AG20443 (cell line): ENCODE measurements at places on chromosomes 5 and 9.

- DNase-seq: no peak
Measured at GRCh38 chr5:133845271-133845670, 123.2 kb downstream of the C5orf15 start.

GRCh38 chr9:78462611-78463010, 165.7 kb downstream of the PSAT1 start:
- peak; percentile 18 for DNase-seq

DNA sequence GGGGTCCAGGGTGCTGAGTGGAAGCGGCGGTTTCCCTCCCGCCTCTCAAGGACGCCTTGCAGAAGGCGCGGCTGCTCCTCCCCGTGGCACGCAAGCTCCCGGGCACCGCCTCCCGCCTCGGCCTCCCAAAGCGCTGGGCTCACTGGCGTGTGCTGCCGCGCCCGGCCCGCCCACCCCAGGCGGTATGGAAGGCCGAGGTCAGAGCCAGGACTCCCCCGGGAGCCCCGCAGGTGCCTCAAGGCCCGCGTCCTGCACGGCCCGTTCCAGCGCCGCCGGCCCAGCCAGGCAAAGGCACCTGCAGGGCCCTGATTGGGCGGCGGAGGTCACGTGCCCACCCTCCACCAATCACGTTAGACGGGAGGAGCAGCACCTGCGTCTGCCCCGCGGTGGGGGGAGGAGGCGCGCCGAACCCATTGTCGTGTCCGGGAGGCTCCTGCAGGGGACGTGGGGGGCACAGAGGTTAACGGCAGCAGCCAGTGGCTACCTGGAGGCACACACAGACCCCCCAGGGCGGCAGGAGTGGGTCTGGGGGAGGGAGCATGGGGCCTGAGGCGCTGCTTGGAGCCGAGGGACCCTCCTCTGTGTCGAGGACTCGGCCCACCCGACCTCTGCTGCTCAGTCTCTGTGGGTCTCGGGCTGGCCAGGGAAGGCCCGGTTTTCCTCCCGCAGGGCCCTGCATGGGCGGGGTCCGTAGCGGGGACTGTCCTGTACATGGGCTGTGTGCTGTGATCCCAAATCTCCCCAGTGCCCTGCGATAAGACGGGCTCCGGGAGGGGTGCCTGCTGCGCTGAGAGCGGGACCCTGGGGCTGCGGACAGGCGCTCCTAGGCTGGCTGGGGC, 2.0 kb upstream of the LCN12 start:
- DNase-seq: peak; percentile 98

- DNase-seq: peak; percentile 47
Measured at GRCh38 chr5:173591056-173591514, 25.4 kb downstream of the BOD1 start.

- DNase-seq: peak; percentile 21
Measured at GRCh38 chr9:87650611-87651295, 75.2 kb upstream of the CTSL start.

DNA sequence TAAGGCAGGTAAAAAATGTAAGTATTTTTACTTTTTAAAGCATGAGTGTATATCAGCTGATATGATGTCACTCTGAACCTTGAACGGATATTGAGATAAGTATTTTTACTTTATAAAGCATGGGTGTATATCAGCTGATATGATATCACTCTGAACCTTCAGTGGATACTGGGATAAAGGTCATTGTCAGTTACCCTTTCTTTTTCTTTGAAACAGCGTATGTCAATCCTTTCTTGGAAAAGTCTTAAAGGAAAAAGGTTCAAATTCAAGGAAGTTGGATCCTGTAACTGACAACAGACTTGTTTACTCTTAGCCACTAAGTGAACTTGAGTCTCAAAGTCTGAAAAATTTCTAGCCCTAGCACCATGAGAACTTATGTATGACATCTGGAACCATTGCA, 61.7 kb upstream of the IFNK start:
- no peak for DNase-seq

DNA sequence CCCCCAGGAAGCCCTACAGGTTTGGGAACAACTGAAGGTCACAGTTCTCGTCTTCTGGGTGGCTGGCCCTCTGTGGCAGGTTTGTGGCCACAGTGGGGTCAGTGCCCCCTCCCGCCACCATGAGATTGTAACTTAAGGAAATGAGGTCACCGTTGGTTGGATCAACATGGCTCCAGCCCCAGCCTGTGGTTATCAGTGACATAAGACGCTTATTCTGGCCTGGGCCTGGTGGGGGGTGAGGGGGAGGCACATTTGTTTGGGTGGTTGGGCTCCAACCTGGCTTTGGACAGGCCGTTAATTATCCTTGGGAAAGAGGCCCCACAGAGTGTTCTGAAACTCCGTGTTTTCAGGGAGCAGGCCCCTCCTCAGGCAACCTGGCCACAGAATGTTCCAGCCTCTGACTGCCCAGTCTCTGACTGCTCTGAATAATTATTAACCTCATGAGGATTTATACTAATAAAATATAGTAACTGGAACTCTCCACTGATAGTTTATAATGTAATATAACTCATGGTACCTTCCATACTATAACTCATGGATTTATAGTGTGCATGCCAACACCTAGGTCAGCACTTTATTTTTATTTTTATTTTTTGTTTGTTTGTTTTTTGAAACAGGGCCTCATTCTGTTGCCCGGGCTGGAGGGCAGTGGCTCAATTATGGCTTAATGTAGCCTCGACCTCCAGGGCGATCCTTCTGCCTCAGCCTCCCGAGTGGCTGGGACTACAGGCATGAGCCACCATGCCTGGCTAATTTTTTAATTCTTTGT, 58.0 kb upstream of the RPL26L1 start:
- peak; percentile 53 for DNase-seq

- DNase-seq: no peak
Measured at GRCh38 chr5:2093859-2094615, 211.3 kb upstream of the IRX4 start.

- DNase-seq: peak; percentile 52
Measured at GRCh38 chr9:89961616-89962341, 357.0 kb downstream of the GADD45G start.

DNA sequence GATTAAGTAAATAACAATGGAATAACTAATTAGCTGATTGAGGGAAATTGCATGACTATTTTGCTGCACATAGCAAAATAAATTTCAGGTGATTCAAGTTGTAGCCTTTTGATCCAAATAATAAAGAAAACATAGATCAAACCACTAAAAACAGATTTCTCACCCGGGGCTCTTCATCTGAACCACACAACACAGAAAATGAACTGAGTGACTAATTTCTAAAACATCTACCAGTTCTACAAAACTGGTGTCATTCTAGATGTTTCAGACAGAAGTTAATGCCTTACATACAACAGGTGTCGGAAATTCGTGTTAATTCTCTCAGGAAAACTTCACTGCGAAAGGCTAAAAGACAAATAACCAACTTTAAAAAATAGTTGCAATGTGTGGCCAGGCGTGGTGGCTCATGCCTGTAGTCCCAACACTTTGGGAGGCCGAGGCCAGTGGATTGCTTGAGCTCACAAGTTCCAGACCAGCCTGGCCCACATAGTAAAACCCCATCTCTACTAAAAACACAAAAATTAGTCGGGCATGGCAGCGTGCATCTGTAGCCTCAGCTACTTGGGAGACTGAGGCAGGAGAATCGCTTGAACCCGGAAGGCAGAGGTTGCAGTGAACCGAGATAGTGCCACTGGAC, 6.9 kb downstream of the PROP1 start:
- no peak for DNase-seq

- no peak for DNase-seq
Measured at GRCh38 chr9:133954862-133955529, 37.1 kb downstream of the VAV2 start.

DNA sequence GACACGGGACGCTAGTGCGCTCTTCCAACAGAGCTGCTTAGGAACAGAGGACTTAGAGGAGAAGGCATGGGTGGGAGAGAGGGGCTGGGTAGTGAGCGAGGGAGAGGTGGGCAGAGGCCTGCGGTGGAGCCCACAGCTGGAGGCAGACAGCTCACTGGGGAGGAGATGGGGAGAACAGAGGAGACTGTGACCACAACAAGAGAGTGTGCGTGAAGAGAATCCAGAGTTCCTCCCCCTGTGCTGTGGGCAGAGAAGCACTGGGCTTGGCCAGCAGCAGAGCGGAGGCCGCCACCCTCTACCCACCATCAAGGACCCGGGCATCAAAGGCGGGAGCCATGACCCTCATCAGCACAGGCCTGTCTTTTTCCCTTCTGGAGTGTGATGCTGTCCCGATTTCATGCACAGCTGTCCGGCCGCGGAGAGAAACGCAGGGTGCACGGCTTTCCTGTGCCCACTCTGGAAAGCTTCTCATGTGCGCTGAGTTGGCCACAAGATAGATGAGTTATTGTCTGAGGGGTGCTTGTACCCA, 228.3 kb upstream of the IRX4 start:
- DNase-seq: peak; percentile 1

GRCh38 chr9:37836386-37836785, 35.8 kb downstream of the DCAF10 start:
- no peak for DNase-seq

- no peak for DNase-seq
Measured at GRCh38 chr9:15211815-15212495, 95.1 kb downstream of the TTC39B start.

GRCh38 chr9:135748676-135749075, 46.7 kb downstream of the KCNT1 start:
- no peak for DNase-seq

- DNase-seq: no peak
Measured at GRCh38 chr5:1009359-1010180, 968 bp downstream of the NKD2 start.

GRCh38 chr9:128551657-128552152, 682 bp upstream of the SPTAN1 start:
- no peak for DNase-seq

DNA sequence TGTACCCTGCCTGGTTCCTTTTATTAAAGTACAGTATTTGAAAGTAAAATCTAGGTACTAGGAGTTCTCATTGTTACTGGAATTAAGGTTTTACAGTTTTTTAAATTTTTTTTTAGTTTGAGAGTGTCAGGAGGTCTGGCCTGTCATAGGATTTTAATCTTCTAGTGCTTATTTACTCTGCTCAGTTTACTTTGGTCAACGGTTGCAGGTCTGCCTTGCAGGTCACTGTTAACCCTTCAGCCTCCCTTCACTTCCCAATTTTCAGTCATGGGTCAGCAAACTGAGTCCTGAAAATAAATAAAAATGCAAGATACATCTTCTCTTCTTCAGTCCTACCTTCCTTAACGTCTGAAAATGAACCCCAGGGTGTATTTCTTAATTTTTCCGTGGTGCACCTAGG, 18.8 kb upstream of the PTBP3 start:
- no peak for DNase-seq

DNA sequence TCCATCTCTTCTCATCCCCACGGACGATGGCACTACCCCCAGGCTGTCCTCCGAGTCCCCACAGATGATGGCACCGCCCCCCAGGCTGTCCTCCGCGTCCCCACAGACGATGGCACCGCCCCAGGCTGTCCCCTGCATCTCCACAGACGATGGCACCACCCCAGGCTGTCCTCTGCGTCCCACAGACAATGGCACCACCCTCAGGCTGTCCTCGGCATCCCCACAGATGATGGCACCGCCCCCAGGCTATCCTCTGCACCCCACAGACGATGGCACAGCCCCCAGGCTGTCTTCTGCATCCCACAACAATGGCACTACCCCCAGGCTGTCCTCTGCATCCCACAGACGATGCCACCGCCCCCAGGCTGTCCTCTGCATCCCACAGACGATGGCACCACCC, 57.4 kb upstream of the PTCH1 start:
- DNase-seq: no peak

GRCh38 chr5:162512935-162513565, 445.5 kb downstream of the GABRG2 start:
- no peak for DNase-seq

GRCh38 chr9:91839926-91840465, 110.0 kb downstream of the ROR2 start:
- DNase-seq: no peak

DNA sequence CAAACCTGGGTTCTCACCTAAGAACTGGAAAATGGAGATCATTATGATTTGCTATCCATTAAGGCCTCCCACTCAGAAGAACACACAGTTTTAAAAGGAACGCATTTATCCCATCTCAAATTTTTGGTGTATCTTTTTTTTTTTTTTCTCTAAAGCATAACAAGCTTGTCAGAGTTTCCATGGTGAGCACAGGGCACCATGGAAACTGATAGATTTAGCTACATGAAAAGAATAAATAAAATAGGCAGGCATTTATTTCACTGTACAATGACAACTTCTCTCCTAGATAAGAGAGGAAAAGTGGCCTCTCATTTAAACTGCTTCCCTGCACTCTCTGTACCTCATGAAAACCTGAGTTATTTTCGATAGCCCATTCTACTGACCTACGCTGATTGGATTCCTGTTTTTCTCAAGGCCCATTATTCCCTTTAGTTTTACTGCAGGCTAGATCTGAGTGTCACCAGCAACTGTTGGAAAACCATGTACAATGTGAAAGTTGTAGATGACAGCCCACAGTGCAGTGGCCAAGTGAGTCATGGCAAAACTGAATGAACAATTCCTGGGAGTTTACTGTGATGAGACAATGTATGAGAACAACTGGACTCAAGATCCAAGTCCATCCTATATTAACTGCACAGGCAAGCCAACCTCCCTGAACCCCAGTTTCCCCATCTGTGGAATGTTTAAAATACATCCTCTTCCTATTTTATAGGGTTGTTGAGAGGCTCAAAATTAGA, 4.3 kb upstream of the GDA start:
- no peak for DNase-seq

GRCh38 chr9:130461218-130461630, 16.5 kb downstream of the ASS1 start:
- peak; percentile 82 for DNase-seq

DNA sequence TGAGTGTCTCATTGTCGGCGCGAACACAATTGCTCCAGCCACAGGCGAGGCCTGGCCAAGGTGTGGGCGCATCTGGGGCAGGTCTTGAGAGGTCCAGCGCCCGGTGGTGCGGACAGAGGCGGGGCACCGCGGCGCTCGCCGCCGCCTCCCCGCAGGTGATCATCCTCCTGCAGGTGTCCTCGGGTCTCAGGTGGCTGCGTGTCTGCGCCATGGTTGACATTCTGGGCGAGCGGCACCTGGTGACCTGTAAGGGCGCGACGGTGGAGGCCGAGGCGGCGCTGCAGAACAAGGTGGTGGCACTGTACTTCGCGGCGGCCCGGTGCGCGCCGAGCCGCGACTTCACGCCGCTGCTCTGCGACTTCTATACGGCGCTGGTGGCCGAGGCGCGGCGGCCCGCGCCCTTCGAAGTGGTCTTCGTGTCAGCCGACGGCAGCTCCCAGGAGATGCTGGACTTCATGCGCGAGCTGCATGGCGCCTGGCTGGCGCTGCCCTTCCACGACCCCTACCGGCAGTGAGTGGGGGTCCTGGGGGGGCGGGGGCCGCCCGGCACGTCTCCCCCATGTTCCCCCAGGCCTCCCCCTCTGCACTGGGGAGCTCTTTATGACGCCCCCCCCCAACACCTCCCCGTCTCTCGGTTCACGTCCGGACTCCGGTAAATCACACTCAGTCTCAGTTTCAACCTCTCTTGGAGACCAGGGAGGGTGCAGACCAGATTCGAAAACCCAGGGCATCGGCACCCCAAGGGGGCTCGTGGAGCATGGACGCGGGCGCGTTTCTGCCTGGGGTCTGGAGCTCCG, 446 bp downstream of the NXNL2 start:
- no peak for DNase-seq

GRCh38 chr5:156907667-156908066, 55.4 kb downstream of the TIMD4 start:
- DNase-seq: no peak

GRCh38 chr9:12809720-12810119, 34.9 kb downstream of the LURAP1L start:
- DNase-seq: no peak

- peak; percentile 35 for DNase-seq
Measured at GRCh38 chr5:6201631-6202030, 176.7 kb downstream of the MED10 start.

GRCh38 chr5:178458140-178458539, 132.1 kb downstream of the COL23A1 start:
- DNase-seq: no peak

- no peak for DNase-seq
Measured at GRCh38 chr5:137610598-137610997, 111.5 kb upstream of the SPOCK1 start.
